Activated naive CD4-positive, alpha-beta T cell treated with Interleukin-2 at 50 U/mL for 16 hours (primary cell): ENCODE measurements at places on chromosomes 7 and 10.

GRCh38 chr7:93228302-93228701, 2.0 kb upstream of the HEPACAM2 start:
- no peak for DNase-seq

GRCh38 chr7:155848691-155849669, 36.7 kb upstream of the SHH start:
- DNase-seq: no peak

DNA sequence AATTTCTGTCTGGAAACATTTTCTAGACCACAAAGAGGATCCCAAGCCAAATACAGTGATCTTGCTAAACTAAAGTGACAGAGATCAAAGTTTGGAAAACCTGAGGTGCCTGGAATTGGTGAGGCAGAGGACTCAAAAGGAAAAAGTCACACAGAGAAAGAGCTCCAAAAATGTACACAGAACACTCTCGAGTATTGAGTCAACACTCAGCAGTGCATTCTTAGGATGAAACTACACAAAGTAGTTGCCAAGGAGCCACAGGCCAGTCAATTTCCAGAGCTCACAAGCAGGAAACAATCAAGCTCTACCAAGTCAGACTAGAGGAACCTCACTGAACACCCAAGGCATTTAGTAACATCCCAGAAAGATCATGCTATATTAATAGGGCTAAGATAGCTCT, 61.3 kb downstream of the MICU1 start:
- no peak for DNase-seq

DNA sequence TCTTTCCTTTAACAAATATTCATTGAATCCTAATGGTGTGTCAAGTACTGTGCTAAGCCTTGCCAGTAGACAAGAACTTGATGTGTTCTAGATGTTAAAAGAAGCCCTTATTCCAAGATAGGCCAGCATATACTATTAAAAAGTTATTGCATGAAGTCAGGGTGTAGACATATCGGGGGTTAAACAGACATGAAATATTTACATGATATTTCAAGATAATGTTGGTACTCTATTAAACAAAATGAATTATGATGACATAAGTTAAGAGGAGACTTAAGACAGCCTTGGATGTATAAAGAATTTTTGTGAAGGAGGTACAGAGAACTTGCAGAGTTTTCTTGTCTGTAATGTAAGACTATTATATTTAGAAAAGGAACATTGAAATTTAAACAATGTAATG, 44.8 kb downstream of the HDAC9 start:
- no peak for DNase-seq
